ENCODE measurements at places on chromosomes 12 and 14.

GRCh38 chr14:62662811-62663455 is 382.3 kb downstream of the KCNH5 start:
- no peak for DNase-seq

DNA sequence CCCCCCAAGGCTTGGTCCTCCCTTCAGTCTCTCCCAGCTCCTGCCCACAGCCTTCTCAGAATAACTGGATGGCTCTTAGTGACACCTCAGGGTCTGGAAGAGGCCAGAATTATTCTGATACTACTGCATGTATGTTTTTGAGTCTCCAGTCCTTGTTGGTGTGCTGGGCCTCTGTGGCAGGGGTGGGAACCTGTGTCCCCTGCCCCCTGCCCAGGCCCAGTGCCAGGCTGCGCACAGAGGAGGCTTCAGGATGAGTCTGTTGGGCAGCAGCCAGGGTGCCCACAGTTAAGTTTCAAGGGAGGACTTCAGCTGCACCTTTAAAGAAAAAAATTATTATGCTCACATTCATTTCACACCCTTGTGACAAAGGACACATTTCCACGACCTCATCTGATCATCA is 348.3 kb downstream of the CACNA1C start:
- DNase-seq = no peak

- DNase-seq = peak; percentile 33
These were observed 236.4 kb downstream of the PCNX1 start for GRCh38 chr14:71143381-71144290.

GRCh38 chr14:68144051-68144681 is 324.6 kb downstream of the RAD51B start:
- no peak for DNase-seq

GRCh38 chr12:111975161-111975931 is 37.6 kb downstream of the TMEM116 start:
- DNase-seq = no peak

GRCh38 chr12:3002646-3003045 is 43.4 kb downstream of the TEAD4 start:
- no peak for DNase-seq

All from CD4-positive, alpha-beta T cell treated with Interleukin-2 at 100 ng/mL for 4 hours (primary cell).